Activated CD4-positive, alpha-beta memory T cell treated with anti-CD3 and anti-CD28 coated beads, Interleukin-2, amount 10 ng/mL, durations not matched to agents 7 days and 5 days (primary cell): ENCODE measurements at places on chromosomes 2 and 18. TPM values are rescaled to one million over a fixed set of nuclear protein-coding genes. Genes with fewer than 3 reads are reported as not detected.

GRCh38 chr2:164430166-164430783 lies 191.0 kb downstream of the GRB14 start:
- DNase-seq, result no peak
- H3K36me3 ChIP-seq, result no peaks in the 10 kb centered on the region
- H3K4me3 ChIP-seq, result no peak overlapping the region

The OSR1 gene
- total RNA-seq, result not detected

The STRADB gene
- total RNA-seq, result 18.9 TPM

The MARCO gene
- not detected for total RNA-seq

- no peaks in the 10 kb centered on the region for H3K4me1 ChIP-seq
- no peak overlapping the region for H3K27ac ChIP-seq
- no peak for DNase-seq
- H3K36me3 ChIP-seq, result no peaks in the 10 kb centered on the region
These were observed 514.4 kb upstream of the HS6ST1 start for GRCh38 chr2:128832946-128833663.

The MFSD2B gene
- total RNA-seq, result not detected

DNA sequence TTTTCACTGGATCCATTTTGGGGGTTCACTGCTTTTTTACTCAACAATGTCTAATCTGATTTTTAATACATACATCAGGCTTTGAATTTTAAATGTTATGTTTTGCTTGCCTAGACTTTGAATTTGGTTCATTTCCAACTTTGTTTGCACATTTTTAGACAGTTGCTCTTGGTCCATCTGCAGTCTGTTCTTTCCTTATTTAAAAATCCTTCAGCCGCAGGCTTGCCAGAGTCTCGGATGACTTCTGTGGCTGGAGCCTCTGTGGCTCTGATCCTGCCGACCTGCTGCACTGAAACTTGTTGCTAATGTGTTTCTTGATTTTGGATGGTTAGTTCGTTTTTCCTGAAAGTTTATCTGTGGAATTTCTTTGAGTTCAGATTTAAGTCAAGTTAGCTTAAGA lies 172.0 kb upstream of the ALKAL2 start:
- no peaks in the 10 kb centered on the region for H3K36me3 ChIP-seq
- DNase-seq, result no peak
- peaks cover 33% of the 10 kb centered on the region for H3K27me3 ChIP-seq
- no peak overlapping the region for H3K4me3 ChIP-seq
- peaks cover 27% of the 10 kb centered on the region for H3K4me1 ChIP-seq
- H3K27ac ChIP-seq, result no peak overlapping the region

DNA sequence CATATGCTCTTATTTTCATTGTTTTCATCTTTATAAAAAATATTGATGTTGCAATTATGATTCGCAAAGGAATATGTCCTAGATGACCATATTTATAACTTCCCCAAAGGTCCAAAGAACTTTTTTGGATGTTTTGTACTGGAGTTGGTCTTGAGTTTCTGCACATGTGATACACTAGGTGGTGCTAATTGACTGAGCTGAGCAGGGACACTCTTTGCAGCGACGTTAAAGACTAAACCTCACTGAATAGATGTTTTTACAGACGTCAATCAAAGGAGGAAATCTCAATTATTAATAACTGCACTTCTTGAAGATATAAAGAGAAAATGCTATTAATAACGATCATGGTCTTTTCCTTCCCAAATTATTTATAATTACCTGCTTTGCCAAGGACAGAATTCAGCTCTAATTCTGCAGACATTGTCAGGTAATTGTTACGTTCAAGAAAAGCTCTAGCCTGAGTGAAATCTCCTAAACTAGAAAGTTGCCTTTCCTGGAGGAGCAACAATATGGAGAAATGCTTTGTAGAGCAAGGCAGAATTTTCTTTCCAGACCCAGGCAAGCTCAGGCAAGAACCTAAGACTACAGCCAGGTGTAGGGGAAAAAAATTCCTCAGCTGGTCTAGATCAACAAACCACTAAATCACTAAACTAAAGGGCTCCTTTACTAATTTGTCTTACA lies 119.3 kb upstream of the RBBP8 start:
- no peak overlapping the region for H3K27ac ChIP-seq
- no peak for DNase-seq
- no peaks in the 10 kb centered on the region for H3K4me1 ChIP-seq
- H3K4me3 ChIP-seq, result no peak overlapping the region

The PKP4 gene
- total RNA-seq, result 33.8 TPM

- peaks cover 27% of the 10 kb centered on the region for H3K27me3 ChIP-seq
- no peak for DNase-seq
- H3K36me3 ChIP-seq, result no peaks in the 10 kb centered on the region
- H3K4me1 ChIP-seq, result no peaks in the 10 kb centered on the region
These were observed 11.9 kb downstream of the GBX2 start for GRCh38 chr2:236156095-236156859.

DNA sequence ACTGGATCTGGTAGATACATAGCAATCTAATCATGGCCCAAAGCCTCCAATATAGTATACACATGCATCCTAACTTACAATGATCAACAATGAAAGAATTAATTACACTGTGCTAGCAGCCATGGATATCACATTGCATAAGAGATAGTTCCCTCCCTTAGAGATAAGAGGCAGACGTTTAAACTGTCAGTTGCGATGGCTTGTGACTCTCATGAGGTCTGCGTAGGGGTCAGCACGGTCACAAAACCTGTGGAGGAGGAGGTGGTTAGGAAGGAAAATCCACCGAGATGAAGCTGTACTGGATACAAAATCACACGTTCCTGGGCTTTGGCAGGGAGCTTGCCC lies 800 bp upstream of the RALB start:
- DNase-seq, result no peak
- peaks cover 12% of the 10 kb centered on the region for H3K27me3 ChIP-seq
- peak overlapping the region; percentile 99 for H3K4me3 ChIP-seq
- peak overlapping the region; percentile 64 for H3K27ac ChIP-seq

The HOXD12 gene
- total RNA-seq, result not detected

The RNF125 gene
- total RNA-seq, result 48.4 TPM

GRCh38 chr2:74573747-74574562 lies 19.4 kb downstream of the DOK1 start:
- H3K27me3 ChIP-seq, result no peaks in the 10 kb centered on the region
- H3K36me3 ChIP-seq, result peaks cover 2% of the 10 kb centered on the region
- peak overlapping the region; percentile 77 for H3K27ac ChIP-seq
